ENCODE measurements at places on chromosomes 7 and 10.

- DNase-seq: no peak
These were observed 15.6 kb upstream of the RTKN2 start for GRCh38 chr10:62284221-62284620.

- DNase-seq: no peak
These were observed 284.0 kb downstream of the AUTS2 start for GRCh38 chr7:69882269-69882668.

GRCh38 chr7:22613496-22613895 is 113.5 kb upstream of the IL6 start:
- DNase-seq: no peak

- no peak for DNase-seq
These were observed 34.8 kb upstream of the INMT start for GRCh38 chr7:30717181-30717580.

- DNase-seq: no peak
These were observed 41.6 kb downstream of the PDSS1 start for GRCh38 chr10:26739071-26739631.

DNA sequence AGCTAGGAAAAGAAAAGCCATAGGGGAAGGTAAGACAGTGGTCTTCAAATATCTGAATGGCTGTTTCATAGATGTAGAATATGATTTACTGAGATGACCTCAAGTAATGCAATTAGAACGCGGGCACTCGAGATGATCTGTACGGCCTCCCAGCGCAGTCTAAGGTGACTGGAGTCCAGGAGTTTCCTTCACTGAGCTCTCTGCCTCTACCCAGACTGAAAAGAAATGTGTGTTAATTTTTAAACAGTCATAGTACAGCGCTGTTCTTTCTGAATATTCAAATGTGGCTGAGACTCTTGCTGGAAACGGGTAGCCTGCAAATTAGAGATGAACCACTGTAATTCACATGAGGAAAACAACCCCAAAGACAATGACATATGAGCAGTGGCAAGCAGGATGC is 562.4 kb upstream of the AUTS2 start:
- DNase-seq: no peak

DNA sequence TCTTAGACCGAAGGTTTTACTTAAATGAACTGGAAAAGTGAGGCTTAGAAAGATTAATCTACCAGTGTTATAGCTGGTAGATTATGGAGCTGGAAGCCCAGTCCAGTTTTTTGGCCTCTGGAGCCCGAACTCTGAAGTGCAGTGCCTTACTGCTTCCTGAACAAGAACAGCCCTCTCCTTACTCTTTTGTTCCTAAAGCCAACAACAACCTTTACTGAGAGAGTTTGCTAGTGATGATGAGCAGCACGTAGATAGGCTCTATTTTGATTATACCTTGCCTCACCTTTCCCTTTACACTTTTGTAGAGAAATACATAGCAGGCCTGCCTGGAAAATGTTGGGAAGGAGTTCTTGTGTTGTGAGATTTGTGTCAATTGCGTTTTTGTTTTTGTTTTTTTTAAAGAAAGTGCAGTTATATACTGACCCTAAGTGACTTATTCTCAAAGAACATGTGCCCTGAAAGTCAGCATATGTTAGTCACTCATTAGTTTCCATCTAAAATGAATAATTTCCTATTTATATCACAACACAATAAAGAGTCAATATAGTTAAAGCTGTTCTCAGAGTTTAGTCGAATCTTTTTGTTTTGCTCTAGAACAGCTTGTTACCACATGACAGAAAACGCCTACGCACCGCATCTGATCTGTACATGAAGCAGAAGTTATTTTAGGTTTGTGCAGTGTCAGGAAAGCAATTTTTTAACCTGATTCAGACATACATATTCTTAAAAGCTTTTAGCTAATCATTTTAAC is 33.0 kb downstream of the PLEKHA1 start:
- no peak for DNase-seq

GRCh38 chr10:79322616-79323543 is 24.4 kb upstream of the PPIF start:
- DNase-seq: no peak

- DNase-seq: no peak
These were observed 722.6 kb downstream of the GRID1 start for GRCh38 chr10:85643845-85644525.

GRCh38 chr10:89625041-89625765 is 19.8 kb downstream of the PANK1 start:
- no peak for DNase-seq

DNA sequence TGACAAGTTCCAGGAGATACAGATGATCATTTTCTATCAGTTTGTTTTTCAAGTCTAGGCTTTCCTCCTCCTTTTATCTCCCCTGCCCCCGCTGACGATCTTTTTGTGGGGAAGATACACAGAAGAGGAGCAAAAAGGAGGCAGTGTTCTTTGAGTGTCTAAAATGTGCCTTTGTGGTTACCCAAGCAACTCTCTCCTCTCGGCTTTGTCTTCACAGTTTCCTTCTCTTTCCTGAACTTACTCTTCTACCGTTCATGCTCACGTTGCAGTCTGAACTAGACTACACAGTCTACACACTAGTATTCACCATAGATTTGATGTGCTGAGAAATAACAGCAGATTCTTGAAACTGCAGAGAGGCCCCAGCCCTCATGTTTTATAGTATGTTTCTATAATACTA is 23.6 kb downstream of the CEP41 start:
- DNase-seq: no peak

GRCh38 chr10:69685802-69686585 is 55.9 kb downstream of the FAM241B start:
- DNase-seq: no peak

GRCh38 chr7:54426406-54426805 is 115.8 kb upstream of the VSTM2A start:
- DNase-seq: no peak

DNA sequence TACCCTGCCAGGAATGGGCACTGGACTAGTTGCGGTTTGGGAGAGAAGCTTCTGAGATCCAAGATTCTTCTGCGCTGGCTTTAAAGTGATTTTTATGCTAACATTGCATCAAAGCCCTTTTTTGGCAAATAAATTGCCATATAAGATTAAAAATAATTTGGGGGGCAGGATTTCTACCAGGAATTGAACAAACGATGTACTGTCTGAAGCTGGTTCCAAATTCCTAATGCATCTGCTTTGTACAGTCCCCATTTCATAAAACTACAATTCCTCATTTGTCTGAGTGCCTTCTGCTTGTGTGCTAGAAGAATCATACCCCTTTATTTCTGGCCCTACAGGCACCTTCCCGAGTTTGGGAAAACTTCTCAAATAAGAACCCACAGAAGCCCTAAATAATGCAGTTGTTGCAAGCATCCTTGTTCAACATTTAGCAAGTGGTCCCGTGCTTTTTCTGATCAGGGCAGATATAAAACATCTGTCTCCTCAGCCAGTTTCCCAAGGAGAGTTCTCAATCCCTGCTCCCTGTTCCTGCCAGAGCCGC is 349.7 kb downstream of the PTEN start:
- no peak for DNase-seq

DNA sequence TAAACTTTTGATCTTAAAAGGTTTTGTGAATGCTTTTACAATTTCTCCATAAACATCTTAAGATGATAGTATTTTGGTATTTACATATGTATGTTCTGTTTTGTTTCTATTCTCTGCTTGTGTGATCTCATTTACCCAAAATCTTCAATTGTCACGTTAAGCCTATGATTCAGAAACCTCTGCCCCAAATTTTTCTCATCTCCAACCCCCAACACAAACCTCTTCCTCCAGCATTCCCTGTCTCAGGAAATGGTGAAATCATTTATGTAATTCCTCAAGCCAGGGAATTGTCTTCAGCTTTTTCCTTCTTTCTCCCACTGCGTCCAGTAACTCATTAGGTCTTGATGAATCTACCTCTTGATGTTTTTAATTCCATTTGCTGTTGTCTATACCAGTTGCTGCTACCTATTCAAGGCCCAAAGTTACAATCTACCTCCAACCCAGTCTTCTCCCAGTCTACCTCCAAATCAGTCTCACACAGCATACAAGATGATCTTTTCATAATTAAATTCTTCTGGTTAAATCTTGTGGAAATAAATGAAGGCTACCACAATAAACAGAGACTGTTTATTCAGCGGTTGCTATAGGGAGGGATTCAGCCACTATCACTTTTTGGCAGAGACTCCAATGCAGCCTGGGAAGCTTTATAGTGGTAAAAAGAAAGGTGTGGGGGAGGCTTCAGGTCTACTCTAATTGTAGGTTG is 5.8 kb downstream of the CFAP69 start:
- DNase-seq: no peak

DNA sequence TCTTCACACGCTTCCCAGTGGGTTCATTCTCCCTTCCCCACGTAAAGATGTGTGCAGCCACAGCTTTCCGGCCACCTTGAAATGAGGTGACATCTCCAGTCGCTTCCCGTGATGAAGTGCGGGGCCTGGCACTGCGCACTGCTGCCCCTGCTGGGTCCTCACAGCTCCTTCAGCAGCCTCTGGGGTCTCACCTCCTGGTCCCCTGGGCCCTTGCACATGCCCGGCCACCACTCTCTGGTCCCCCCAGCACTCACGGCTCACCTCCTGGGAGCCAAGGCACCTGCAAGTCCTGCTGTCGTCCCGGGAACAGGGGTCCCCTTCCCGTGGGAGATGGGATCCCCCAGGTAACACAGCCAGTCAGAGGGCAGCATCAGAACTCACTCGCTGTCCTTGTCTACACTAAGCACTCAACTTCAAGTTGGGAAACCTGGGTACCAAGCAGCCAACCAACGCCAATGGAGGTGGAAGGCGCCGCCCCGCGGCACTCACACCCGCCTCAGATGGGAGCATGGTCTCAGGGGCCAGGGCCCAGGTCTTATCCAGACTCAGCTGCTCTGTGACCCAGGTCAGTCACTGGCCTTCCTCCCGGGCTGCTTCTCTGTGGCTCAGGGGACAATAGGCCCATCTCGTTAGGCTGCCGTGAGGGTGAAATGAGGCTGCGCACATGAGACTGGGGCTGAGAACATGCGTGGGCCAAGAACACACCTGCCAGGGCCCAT is 176.2 kb downstream of the PTPRN2 start:
- no peak for DNase-seq

DNA sequence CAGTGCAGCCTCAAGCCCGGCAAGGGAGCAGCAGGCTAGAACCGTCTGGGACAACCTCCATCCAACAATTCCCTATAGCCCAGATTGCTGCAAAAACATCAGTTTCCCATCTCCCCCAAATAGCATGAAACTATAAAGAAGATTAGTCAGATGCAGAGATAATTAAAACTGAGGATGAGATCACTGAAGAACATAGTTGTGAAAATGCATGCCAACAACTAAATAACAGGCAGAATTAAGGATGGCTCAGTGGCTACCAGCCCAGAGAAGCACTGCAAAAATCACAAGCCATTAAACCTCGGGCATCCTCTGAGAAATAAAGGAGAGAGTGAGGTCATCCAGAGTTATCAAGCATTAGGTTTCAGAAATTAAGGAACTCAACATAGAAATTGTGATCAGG is 427.1 kb downstream of the TNS3 start:
- DNase-seq: no peak

GRCh38 chr10:90579602-90580242 is 278.1 kb downstream of the HTR7 start:
- DNase-seq: no peak

All from iPS DF 19.7 (cell line).